Keratinocyte (primary cell): ENCODE measurements at places on chromosomes 4 and X.

GRCh38 chr4:87895964-87896621 lies 63.3 kb downstream of the MEPE start:
- DNase-seq = peak; percentile 76

GRCh38 chr4:10671366-10671765 lies 13.2 kb downstream of the CLNK start:
- DNase-seq = no peak

DNA sequence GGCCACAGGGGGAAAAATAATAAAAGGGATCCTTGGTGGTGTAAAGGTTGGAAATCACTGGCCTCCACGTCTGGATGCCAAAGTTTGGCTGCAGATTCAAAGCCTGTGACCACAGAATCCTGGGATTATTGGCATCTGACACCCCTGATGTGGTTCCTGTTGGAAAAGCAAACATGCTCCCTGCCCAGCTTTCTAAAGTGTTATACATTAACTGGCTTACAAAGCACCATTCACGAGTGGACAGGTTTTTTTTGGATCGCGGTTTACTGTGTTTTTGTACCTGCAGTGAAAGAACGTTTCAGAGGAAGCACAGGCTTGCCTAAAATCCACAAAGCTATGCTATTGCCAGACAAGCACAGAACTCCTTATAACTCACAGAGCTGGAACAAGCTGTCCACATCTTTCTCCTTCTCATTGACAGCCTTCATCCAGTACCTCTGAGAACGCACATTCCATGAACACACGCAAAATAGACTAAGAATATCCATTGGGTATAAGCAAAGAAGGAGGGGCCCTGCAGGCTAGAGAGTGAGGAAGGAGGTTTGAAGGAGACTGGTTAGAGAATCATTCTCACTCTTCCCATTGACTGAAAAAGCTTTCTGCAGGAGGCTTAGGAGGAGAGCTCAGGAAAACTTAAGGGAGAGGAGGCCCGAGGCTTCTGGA lies 14.5 kb upstream of the CAPN6 start:
- DNase-seq = no peak

DNA sequence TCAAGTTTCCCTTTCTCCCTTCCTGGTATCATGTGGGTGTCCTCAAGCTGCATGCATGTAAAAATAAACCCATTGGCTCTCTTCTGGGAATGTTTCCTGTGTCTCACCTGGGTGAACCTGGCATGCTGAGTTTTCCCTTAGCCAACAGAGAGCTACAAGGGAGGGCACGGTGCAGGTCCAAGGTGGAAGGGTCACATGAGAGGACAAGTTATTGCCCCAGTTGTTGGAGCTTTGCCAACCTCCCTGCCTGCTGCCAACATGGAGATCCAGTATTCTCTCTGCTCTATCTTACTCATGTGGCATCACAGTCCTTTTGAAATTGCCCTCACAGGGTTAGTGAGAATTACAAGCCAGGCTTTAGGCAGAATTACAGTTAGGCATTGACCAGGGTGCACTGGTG lies 196.1 kb upstream of the GYPA start:
- no peak for DNase-seq

DNA sequence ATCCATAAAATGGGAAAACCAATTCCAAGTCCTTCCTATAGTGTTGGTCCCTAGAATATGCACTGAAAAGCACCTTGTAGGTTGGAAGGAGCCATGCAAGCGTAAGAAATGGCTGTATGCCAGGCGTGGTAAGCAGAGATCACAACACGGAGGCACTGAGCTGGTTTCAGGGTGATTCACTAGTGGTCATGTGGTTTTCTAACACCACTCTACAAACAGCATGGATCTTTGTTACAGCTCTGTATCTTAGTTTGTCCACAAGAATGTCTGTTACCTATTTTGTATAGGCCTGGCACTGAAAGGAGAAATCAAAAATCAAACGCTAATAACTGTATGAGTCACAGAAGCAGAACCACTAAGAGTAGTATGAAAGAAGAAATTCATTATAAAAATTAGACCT lies 71.9 kb downstream of the MAGEB17 start:
- DNase-seq = peak; percentile 38

DNA sequence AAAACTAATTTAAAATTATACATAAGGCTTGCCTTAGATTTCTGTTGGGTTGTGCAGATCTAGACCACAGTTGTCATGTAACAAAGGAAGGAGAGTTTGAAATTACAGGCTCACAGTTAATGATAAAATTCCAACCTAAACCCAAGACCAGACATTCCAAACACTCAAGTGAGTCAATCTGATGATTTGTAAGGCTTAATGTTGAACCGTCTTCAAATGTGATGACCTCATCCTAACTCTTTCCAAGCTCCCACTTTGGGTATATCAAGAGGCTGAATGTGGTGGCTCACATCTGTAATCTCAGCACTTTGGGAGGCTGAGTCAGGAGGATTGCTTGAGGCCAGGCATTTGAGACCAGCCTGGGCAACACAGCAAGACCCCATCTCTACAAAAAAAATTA lies 149.2 kb downstream of the TBL1X start:
- DNase-seq = no peak
